ENCODE measurements at places on chromosomes 5 and 9. TPM values are rescaled to one million over a fixed set of nuclear protein-coding genes. Genes with fewer than 3 reads are reported as not detected.

DNA sequence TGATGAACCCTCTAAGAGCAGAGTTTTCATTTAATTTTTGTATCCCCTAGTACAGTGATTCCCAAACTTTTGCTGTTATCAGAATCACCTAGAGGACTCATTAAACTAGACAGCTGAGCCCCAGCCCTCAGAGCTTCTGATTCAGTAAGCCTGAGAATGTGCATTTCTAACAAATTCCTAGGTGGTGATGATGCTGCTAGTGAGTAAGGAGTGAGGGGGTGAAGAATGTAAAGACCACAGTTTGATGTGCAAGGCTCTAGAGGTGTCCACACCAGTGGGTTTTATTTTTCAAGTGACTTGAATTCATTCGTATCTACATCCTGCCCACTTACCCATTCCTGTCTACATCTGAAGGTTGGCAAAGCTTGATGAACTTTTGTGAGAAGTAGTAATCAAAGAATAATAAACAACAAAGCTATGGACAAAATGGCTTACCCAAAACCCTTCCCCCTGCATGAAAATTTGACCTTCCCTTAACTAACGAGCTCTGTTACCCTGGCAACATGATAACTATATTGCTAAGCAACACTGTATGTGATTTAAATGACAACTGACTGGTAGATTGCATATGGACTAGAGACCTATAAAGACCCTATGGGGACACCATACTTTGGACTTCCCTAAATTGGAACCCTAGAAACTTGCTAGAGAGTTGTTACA lies 35.2 kb downstream of the DTWD2 start:
- DNase-seq = no peak

Gene ARL14EPL
- total RNA-seq = not detected

DNA sequence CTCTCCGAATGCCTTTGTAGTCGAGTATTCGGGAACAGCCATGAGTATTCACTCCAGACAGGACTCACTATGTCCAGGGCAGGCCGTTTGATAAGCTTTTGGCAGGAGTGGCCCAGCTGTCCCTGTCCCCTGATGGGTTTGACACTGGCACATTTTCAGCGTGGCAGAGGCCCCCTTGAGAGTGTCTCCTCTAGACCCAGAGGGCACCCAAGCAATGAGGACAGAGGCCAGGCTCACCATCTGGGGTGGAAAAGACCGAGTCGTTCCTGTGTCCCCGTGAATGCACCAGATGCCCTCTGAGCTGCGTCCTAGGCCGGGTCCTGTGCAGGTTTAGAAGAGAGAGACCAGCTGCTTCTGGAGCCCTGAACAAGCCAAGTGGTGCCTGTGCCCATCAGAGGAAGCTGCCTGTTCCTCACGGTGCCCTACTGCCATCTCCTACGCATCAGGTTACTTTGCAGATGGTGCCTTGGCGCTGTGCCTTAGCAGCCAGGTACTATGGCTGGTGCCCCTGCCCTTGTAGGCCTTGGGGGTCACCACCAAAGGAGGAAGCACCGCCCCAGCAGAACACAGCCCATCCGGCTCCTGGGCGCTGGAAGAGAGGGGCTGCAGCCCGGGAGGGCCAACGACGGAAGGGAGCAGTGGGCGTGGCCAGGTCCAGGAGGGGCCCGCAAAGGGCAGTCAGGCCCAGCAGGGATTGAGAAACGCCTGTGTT lies 42.4 kb downstream of the LRSAM1 start:
- DNase-seq = no peak

- no peak for DNase-seq
These were observed 96.6 kb downstream of the UBE2R2 start for GRCh38 chr9:33913541-33913940.

- no peak for DNase-seq
These were observed 150.7 kb downstream of the SLC28A3 start for GRCh38 chr9:84189904-84190303.

DNA sequence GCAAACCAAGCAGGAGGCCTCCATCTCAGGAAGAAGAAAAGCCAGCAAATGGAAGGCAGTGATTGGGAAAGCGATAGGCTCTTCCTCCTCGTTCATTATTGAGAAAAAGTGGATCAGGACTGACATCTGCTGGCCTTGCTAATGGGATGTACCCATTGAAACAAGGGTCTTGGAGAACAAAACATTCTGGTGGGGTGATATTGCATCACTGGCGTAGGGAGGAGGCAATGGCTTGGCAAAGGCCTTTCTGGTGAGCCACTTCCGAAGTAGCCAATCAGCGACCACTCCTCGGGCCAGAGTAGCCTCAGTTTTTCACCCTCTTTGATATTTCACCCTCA lies 86.7 kb upstream of the NFIB start:
- DNase-seq = peak; percentile 92

Gene ADGRD2
- total RNA-seq = not detected

GRCh38 chr9:11663913-11664312 lies 1029.3 kb upstream of the TYRP1 start:
- DNase-seq = no peak

DNA sequence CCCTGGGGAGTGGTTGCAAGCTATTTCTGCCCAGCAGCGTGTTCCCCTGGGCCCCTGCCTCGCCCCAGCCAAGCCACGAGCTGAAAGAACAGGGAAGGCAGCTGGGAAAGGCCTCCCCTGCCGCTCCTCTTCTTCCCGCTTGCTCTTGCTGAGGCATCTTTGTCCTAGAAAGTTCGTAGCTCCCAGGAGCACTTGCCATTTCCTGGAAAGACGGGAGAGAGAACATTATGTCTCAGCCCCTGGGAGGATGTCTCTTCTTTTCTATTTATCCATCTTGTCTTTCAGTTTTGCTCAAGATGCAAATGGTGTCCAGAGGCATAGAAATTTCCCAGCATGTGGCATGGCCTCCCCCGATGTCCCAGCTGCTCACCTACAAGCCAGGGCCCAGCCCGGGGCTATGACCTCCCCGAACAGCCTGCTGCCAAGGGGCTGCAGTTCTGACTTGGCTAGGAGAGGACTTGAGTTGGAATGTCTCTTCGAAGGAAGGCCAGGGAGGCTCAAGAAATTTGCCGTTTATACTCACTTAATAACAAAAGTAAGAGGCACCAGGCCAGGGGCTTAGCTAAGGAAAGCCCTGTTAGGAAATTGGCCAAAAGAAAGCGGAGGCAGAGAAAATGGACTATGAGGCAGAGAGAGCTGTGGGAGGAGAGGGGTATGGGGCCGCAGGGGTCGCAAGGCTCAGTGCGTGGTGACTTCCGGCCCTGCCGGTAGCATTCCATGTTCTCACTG lies 87.3 kb downstream of the LIFR start:
- DNase-seq = peak; percentile 69

DNA sequence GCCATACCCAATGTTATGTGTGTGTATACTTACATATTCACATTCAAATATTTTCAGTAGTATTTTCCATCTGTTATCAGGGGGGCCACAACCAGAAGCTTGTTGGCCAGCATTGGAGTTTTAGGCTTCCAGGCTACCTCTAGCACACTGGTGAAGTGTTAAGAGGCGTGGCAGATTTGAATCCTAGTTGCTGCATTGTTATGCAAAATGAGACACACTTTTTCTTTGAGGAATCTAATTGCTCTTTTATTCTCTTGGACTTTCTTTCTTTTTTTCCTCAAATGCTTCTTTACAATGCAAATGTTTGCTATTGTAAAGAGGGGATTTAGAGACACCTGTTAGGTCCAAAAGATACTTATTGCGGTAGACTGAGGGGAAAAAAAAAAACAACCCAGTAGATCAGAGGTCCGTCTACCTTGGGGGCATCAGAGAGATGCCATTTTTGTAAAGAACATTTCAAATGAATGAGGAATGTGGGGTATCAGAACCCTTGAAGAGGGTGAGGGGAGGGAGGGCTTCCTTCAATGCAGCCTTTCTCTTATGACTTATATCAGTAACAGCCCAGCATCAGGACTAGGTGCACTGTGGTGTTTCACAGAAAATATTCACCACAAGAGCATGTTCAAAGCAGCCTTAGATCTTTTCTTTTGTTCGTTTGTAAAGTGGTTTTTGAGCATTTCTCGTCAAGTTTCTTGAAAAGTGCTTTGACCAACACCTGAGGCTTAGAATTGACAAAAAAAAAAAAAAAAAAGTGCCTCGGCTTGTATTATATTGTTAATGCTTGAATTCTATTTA lies 3.8 kb downstream of the SMARCA2 start:
- DNase-seq = no peak

DNA sequence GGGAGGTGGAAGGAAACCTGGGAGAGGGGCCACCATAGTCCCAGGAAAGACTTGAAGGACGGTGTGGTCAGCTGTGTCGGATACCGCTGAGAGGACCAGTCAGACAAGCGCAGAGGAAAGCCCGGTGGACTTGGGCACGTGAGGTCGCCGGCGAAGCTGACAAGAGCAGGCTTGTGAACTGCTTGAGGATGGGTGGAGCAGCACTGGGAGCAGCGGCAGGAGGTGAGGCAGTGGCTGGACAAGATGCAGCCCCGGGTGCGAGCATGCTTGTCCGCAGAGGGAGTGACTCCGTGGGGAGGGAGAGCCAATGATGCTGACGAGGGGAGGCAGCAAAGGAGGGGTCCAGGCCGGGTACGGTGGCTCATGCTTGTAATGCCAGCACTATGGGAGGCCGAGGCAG lies 18.3 kb upstream of the CD74 start:
- DNase-seq = no peak

Gene NMUR2
- not detected for total RNA-seq

- DNase-seq = peak; percentile 74
These were observed 79.6 kb upstream of the KLF4 start for GRCh38 chr9:107569174-107569573.

- DNase-seq = no peak
These were observed 568.5 kb downstream of the PDE4D start for GRCh38 chr5:59325070-59325469.

DNA sequence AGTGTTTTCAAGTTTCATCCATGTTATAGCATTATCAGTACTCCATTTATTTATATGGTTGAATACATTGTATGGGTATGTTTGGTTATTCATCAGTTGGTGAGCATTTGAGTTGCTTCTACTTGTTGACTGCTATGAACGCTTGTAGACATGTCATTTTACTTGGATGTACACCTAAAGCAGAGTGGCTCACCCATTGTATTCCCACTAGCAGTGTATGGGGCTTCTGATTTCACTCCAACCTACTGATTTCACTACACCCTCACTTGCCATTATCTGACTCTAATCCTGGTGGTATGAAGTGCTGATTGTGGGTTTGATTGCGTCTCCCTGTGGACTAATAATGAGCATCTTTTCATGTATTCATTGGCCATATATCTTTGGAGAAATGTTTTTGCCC lies 9.5 kb downstream of the NPM1 start:
- DNase-seq = no peak

Gene RNF183
- total RNA-seq = not detected

- no peak for DNase-seq
These were observed 12.8 kb upstream of the NIPAL4 start for GRCh38 chr5:157447201-157447637.

DNA sequence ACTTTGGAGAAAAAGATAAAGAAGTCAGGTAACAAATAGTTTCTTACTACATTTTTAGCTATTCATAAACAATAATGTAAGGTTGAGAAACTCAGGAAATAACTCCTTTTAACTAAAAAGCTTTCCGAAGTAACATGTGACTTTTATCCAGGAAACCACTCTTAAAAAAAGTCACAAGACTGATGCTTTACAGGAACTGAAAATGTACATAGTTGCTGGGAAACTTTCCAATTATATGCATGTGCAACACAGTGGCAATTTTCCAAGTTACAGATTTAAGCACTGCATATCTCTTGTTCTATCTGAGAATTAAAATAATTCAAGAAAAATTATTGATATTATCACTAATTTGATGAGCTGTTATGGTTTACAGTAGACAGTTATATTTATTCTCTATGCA lies 105.2 kb downstream of the CDH10 start:
- DNase-seq = no peak

Gene PCDHGC5
- not detected for total RNA-seq

DNA sequence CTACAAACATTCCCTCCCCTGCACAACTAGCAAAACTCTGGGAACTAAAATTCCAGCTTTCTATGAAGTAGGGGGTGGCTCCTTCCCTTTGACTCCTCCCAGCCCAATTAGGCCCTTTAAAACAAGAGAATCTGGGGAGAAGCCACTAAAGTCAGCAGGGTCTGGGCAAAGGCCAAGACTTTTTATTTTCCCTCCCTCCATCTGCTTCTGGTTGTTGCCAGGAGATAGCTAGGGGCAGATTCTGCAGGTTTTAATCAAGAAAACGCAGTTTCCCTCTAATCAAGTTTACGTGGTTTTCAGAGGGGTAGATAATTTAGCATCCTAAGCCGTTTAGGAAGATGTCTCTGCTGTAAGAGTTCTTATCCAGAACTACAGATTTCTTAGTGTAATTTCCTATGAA lies 114.5 kb upstream of the CDH6 start:
- DNase-seq = no peak

DNA sequence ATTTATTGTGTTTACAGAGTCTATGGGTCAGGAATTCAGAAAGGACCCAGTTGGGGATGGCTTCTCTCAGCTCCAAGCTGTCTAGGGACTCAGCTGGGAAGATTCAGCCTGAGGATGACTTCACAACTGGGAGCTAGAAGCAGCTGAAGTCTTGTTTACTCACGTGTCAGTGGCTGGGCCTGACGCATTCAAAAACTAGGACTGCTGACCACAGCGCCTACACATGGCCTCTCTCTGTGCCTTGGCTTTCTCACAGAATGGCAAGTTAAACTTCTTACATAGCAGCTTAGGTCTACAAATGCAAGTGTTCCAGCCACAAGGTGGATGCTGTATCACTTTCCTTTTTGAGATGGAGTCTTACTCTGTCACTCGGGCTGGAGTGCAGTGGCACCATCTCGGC lies 16.3 kb upstream of the PPP2CA start:
- no peak for DNase-seq

DNA sequence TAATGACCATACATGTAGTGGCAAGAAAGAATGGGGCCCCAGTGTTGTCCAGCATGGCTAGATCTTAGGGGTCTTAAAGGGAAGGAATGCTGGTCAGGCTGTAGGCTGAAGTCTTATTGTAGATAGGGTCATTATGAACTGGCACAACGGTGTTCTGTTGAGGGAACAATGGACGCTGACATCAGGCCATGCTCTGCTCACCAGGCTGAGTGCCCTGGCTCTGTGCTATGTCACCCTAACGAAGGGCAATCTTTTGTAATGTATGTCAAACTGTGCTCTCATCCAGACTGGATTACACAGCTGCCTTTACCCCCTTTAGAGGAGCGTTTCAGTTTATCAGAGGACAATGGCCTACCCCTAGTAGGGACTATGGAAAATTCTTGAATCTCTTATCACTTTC lies 14.6 kb upstream of the ZNF608 start:
- no peak for DNase-seq

Gene OTP
- total RNA-seq = not detected

DNA sequence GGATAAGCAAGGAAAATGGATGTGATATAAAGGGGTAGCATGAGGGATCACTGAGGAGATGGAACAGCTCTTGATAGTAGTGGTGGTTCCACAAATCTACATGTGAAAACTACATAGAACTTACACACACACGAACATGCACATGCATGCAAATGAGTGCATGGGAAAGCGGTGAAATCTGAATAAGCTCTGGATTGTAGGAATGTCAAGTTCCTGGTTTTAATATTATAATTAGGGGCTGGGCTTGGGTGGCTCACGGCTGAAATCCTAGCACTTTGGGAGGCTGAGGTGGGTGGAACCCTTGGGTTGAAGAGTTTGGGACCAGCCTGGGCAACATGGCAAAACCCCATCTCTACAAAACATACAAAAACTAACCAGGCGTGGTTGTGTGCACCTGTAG lies 13.1 kb upstream of the PDCL start:
- DNase-seq = no peak

Gene MAP3K1
- total RNA-seq = 8.8 TPM
